ENCODE measurements at places on chromosomes 7 and 10. TPM values are rescaled to one million over a fixed set of nuclear protein-coding genes. Genes with fewer than 3 reads are reported as not detected.

Gene NPFFR1
- not detected for total RNA-seq

Gene ENTPD1
- 2.5 TPM for total RNA-seq

- no peak for DNase-seq
- no peaks in the 10 kb centered on the region for H3K36me3 ChIP-seq
- H3K27me3 ChIP-seq: no peaks in the 10 kb centered on the region
These were observed 37.6 kb downstream of the NDUFB2 start for GRCh38 chr7:140734096-140734495.

DNA sequence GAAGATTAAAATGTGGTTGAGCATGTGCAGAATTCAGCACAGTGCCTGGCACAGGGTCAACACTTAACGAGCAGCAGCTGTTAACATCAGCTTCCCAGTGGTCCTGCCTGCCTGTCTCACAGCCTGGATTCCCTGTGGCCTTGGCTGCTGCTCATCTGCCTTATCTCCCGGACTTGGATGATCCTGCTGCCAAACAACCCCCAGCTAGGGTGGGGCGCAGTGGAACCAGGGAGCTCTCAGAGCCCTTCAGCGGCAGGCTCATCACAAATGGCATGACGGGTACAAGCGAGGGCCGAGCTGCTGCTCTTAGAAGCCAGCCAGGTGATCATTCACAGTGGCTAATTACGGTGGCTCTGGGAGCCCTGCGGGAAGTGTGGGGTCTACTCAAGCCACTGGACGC lies 13.0 kb upstream of the SMARCD3 start:
- no peak for DNase-seq
- H3K36me3 ChIP-seq: no peaks in the 10 kb centered on the region
- no peak overlapping the region for H3K4me3 ChIP-seq
- no peak overlapping the region for H3K27ac ChIP-seq
- no peaks in the 10 kb centered on the region for H3K4me1 ChIP-seq

DNA sequence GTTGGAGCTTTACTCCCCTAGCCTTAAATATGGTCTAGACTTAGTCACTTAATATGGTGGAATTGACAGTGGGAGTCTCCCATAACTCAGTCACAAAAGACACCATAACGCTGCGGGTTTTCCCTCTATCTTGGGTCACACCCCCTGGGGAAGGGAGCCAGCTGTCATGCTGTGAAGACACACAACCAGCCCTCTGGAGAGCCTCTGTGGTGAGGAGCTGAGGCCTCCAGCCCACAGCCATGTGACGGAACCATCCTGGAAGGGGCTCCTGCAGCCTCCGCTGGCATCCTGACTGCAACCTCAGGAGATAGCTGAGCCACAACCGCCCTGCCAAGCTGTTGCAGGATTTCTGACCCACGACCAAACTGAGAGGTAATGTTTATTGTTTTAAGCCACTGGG lies 37.9 kb downstream of the PAXIP1 start:
- no peaks in the 10 kb centered on the region for H3K27me3 ChIP-seq
- no peak overlapping the region for H3K4me3 ChIP-seq
- H3K4me1 ChIP-seq: no peaks in the 10 kb centered on the region
- no peak overlapping the region for H3K27ac ChIP-seq
- peaks cover 27% of the 10 kb centered on the region for H3K36me3 ChIP-seq
- no peak for DNase-seq

GRCh38 chr7:155069992-155070751 lies at the start of gene HTR5A:
TSS of gene HTR5A (plus strand) at chr7:155070324. CDS start at chr7:155070900, 576 bp downstream.
- no peak within 1 kb of the TSS for H3K4me3 ChIP-seq
- H3K4me1 ChIP-seq: no peaks in the 10 kb centered on the region
- peaks cover 14% of the 10 kb centered on the region for H3K27me3 ChIP-seq
- no peak within 1 kb of the TSS for H3K27ac ChIP-seq

Gene CHAT
- total RNA-seq: not detected

DNA sequence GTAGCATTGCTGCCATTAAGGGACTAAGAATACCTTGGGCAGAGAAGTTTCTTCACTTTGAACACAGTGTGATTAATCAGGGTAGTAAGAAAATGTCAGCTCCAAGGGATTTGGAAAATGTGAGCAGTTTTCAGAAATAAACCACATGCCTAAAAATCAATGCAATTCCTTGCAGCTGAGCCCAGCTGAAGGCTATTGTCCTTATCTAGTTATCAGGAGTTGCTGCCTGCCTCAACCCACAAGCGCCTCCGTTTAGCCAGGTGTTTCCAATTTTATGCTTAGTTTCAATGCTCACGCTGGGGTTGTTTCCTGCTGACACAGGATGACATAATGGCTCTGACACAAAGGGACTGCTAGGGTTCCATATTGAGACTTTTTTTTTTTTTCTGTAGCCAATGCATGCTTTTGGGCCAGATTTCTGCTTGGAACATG lies 132.3 kb upstream of the ANK3 start:
- H3K4me3 ChIP-seq: no peak overlapping the region
- H3K27ac ChIP-seq: no peak overlapping the region
- H3K36me3 ChIP-seq: no peaks in the 10 kb centered on the region
- DNase-seq: no peak
- H3K27me3 ChIP-seq: no peaks in the 10 kb centered on the region
- H3K4me1 ChIP-seq: no peaks in the 10 kb centered on the region

Gene EPDR1
- total RNA-seq: 9.6 TPM

GRCh38 chr10:119783665-119784027 lies 57.8 kb downstream of the INPP5F start:
- no peak overlapping the region for H3K27ac ChIP-seq
- no peaks in the 10 kb centered on the region for H3K36me3 ChIP-seq
- H3K4me1 ChIP-seq: no peaks in the 10 kb centered on the region
- DNase-seq: no peak
- no peaks in the 10 kb centered on the region for H3K27me3 ChIP-seq

GRCh38 chr10:17737027-17737965 lies 14.7 kb upstream of the TMEM236 start:
- no peak overlapping the region for H3K27ac ChIP-seq
- no peaks in the 10 kb centered on the region for H3K27me3 ChIP-seq
- no peak for DNase-seq
- H3K4me1 ChIP-seq: no peaks in the 10 kb centered on the region
- no peaks in the 10 kb centered on the region for H3K36me3 ChIP-seq

Gene GIMAP6
- 4.7 TPM for total RNA-seq

Gene HOXA11
- total RNA-seq: not detected

DNA sequence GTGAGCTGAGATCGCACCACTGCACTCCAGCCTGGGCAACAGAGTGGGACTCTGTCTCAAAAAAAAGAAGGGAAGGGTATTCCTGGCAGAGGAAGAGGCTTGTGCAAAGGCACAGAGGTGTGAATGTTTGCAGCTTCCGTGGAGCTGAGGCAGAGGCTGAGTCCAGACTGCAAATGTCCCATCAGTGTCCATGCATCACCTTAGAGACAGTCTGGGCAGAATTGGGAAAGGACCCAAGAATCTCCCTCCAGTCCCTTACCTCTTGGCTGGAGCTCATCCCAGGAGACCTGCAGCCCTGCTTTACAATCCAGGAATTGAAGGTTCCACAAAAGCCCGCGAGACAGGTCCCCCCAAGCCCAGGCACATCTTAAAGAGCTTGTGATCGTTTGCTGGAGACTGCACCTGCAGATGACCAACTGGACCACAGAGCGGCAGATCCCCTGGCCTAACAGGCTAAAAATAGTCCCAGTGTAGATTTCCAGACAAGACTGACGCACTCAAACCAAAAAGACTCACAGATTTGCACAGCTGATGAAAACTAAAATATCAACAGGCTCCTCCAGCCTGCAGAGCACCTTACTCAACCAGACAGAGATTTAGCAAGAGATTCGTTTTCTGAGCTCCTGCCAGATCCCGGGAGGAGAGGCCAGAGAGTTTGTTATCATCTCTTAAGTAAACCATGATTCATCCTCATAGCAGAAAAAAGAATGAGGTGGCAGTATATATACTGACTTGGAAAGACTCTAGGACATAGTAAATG lies 22.9 kb upstream of the NANOS1 start:
- H3K4me3 ChIP-seq: no peak overlapping the region
- H3K36me3 ChIP-seq: no peaks in the 10 kb centered on the region
- no peaks in the 10 kb centered on the region for H3K4me1 ChIP-seq
- H3K27ac ChIP-seq: no peak overlapping the region
- peak; percentile 64 for DNase-seq
- no peaks in the 10 kb centered on the region for H3K27me3 ChIP-seq

DNA sequence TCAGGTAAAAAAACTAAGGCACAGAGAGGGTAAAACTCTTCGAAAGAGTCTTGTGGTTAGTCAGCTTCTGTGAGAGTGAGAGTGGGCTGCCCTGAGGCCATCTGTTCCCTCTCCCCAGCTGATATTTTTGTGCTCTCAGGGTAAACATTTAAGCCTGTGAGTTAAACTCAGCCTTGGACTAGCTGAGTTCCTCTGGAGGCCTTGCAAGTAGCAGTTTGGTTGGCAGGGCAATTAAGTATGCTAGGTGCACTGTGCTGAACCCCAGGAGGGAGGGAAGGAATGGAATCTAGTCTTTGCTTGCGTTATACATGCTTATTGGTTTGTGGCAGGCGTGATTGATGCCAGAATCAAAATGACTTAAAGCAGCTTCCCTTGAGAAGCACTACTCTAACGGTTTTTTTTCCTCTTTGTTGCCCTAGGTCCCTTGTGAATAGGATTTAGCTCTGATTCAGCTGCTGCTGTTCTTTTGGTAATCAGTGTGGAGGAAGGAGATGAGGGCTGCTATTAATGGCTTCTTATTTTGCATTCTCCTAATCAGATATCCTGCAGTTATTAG lies 140.2 kb downstream of the AUTS2 start:
- H3K27me3 ChIP-seq: no peaks in the 10 kb centered on the region
- no peak for DNase-seq
- no peak overlapping the region for H3K27ac ChIP-seq
- H3K36me3 ChIP-seq: no peaks in the 10 kb centered on the region
- no peaks in the 10 kb centered on the region for H3K4me1 ChIP-seq
- no peak overlapping the region for H3K4me3 ChIP-seq

Gene MRPS17
- 10.8 TPM for total RNA-seq

- no peak overlapping the region for H3K27ac ChIP-seq
- no peaks in the 10 kb centered on the region for H3K4me1 ChIP-seq
- DNase-seq: no peak
- H3K36me3 ChIP-seq: no peaks in the 10 kb centered on the region
These were observed 94.9 kb downstream of the AKR1D1 start for GRCh38 chr7:138170959-138171703.

GRCh38 chr7:114789871-114790311 lies 132.0 kb upstream of the MDFIC start:
- no peaks in the 10 kb centered on the region for H3K4me1 ChIP-seq
- H3K27me3 ChIP-seq: no peaks in the 10 kb centered on the region
- H3K27ac ChIP-seq: no peak overlapping the region

DNA sequence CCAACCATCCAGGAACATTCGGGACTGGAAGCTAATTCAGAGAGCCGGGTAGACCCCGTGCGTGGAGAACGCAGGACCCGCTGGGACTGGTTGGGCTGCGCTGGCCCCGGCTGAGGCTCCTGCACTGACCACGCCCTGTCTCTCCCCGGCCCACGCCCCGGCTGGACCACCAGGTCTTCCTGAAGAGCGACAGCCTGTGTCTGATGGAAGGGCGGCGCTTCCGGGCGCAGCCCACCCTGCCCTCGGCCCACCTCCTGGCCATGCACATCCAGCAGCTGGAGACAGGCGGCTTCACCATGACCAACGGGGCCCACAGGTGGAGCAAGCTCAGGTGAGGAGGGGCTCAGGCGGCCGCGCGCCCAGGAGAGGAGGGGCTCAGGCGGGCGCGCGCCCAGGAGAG lies 10.2 kb upstream of the UTF1 start:
- no peak for DNase-seq
- no peak overlapping the region for H3K27ac ChIP-seq
- no peaks in the 10 kb centered on the region for H3K36me3 ChIP-seq
- H3K4me3 ChIP-seq: no peak overlapping the region
- no peaks in the 10 kb centered on the region for H3K27me3 ChIP-seq

DNA sequence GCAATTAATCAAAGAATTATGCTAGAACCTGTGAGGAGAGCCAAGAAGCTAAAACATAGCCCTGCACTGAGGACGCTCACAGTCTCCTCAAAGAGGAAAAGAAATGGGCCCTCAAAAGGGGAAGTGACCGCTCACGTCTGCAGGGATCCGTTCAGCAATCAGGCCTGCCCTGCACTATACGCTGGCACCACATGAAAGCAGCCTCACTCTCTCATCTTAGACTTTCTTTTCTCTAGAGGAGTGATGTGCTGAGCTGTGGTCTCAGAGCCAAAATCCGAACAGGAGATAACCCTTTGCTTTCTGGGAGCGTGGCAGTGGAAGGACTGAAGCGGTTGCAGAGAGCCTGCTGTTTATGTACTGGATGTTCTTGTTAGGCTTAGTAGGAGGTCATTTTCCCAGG lies 6.3 kb upstream of the IL2RA start:
- no peak overlapping the region for H3K4me3 ChIP-seq
- H3K27ac ChIP-seq: no peak overlapping the region
- no peaks in the 10 kb centered on the region for H3K27me3 ChIP-seq
- DNase-seq: no peak
- H3K36me3 ChIP-seq: no peaks in the 10 kb centered on the region
- H3K4me1 ChIP-seq: no peaks in the 10 kb centered on the region
